ENCODE measurements at places on chromosomes 6 and 20.
A peak's percentile ranks its signal among the peaks of the same experiment; 100 is the strongest.

DNA sequence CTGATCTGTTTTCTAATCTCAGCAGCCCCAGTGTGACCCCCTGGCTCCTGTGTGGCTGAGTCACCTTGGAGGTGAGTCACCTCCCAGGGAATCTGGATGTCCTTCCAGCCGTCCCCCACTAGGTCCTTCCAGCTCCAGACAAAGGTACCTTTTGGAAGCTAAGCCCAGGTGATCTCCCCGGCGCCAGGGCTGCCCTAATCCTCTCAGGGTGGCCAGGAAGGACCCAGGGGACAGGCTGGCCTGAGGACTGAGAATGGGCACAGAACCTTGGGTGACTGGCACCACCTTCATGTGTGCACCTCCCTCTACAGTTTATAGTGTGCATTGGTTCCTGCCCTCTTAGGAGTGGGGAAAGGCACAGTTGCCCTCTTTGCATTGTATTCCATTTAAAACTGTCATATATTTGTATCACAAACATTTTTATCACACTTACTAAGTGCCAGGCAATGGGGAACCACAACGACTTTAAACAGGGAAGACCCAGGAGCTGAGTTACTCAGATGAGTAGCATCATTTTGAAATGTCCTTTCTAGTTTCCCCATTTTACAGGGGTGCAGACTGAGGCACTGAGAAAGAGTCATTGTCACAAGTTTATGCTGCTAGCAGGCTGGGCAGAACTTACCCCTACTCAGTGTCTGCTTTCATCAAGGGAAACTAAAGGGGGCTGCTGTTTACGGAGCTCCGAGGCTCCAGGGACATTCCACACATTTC lies 2.6 kb upstream of the BPIFB4 start:
- DNase-seq = no peak

- DNase-seq = no peak
These were observed 498.7 kb downstream of the TENT5A start for GRCh38 chr6:81253821-81254220.

- DNase-seq = no peak
These were observed 99.0 kb downstream of the TAF4 start for GRCh38 chr20:61966492-61967244.

DNA sequence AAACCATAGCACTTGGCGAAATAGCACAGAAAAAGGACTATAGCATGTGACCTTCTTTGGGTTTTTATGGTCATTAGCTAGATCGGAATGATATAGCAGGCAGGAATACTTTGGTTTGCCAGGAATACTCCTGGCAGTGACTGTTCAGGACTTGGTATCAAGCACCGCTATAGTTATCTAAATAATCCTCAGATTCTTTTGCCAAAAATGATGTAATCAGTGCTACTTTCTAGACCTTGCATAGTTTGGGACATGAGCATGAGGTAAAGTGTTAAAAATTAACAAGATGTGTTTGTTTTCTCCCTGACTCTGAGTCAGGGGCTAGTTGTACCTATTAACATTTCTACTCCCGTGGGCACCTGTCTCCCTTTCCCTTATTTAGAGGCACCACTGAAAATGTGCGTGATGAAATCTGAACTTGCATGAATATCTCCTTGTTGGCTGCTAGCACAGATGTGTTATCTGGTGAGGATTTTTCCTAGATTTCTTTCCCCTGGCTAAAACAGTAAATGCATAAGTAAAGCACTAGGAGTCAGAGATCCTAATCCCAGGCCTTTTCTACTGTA lies 511.0 kb downstream of the CDKAL1 start:
- no peak for DNase-seq

DNA sequence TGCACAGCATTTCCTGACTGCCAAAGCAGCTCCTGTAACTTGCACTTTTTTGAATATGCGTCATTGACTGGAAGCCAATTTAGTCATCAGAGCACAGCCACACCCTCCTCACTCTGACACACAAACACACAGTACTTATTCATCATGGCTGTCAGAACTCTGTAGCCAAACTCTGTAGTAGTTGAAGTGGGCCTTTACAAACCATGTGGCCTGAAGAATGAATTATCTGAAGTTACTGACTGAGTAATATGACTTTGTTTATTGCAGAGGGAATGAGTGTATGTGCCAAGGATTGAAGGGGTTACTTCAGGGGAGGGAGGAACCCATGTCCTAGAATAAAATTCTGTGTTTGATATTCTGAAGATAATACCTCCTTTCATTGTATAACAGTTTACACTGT lies 102.7 kb downstream of the FIG4 start:
- DNase-seq = peak; percentile 26

- DNase-seq = no peak
These were observed 29.3 kb upstream of the CTAGE9 start for GRCh38 chr6:131740161-131740560.

DNA sequence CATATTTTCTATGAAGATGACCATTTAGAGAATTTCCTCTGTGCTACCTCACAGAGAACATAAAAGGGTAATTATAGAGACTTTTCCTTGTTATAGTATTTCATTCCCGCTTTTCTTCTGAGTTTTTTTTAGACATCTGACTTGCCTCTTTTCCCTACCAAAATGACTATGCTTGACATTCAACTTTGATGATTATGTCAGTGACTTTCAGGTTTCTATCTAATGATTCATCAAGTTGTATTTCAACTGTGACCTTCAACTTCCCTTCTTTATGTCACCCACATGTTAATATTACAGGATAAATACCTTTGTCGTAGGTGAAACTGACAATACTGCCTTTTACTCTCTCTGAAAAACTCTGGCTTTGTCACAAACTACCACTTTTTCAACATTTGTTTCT lies 95.3 kb downstream of the MLIP start:
- DNase-seq = no peak

DNA sequence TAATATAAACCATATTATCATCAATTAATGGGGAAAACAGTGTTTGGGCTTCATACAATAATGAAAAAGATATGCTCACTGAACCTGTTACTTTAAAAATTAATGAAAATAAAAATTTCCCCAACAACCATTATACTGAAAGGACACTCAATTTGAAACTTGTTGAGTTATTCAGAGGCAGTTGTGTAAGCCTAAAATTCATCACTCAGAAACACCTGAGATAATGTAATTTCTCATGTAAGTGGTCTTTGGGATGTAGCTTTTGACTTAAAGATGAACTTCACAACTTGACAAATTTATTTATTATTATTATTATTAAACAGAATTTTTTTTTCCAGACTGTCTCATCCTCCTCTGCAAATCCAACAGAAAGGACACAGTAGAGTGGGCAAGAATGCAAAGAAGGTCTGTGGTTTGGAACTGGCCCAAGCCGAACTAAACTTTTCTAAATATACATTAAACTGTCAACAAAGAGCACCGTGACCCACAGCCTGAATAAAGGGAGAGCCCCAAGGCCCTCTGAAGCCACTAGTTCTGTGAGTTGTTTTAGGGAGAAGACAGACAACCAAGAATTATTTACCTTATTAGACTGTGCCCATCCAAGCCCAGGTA lies 32.2 kb upstream of the HEY2 start:
- DNase-seq = no peak
